ENCODE measurements at places on chromosomes 2 and 18. TPM values are rescaled to one million over a fixed set of nuclear protein-coding genes. Genes with fewer than 3 reads are reported as not detected.

Gene PER2
- 13.5 TPM for total RNA-seq

Gene ABCG5
- not detected for total RNA-seq

Gene SERPINB3
- total RNA-seq, result not detected

Gene DBI
- total RNA-seq, result 91.3 TPM

Gene MAP3K2
- 73.5 TPM for total RNA-seq

Gene HSPE1
- total RNA-seq, result 17.9 TPM

Gene SEMA4C
- total RNA-seq, result 26.7 TPM

Gene LRP2
- total RNA-seq, result not detected

Gene KLHL30
- total RNA-seq, result 3.6 TPM

Gene FAM237A
- not detected for total RNA-seq

Gene LRRTM4
- not detected for total RNA-seq

Gene LRATD1
- total RNA-seq, result 1.3 TPM

Gene TRABD2A
- 0.36 TPM for total RNA-seq

Gene SPP2
- not detected for total RNA-seq

Gene CCL20
- not detected for total RNA-seq

Gene CFC1
- not detected for total RNA-seq

Gene PCARE
- total RNA-seq, result not detected

Gene NOL4
- under 0.01 TPM for total RNA-seq

Gene STAT4
- 5.6 TPM for total RNA-seq

Gene IL36G
- total RNA-seq, result not detected

Gene TTR
- 0.61 TPM for total RNA-seq

Gene CYRIA
- 0.24 TPM for total RNA-seq

Gene GCG
- not detected for total RNA-seq

Gene TNFAIP6
- total RNA-seq, result 13.1 TPM

Gene TCF7L1
- total RNA-seq, result 5.1 TPM

Gene SERPINB4
- not detected for total RNA-seq

Gene RUFY4
- not detected for total RNA-seq

Gene FAM117B
- total RNA-seq, result 0.97 TPM

Gene CHRND
- not detected for total RNA-seq

Gene SLC16A14
- under 0.01 TPM for total RNA-seq

Gene ARHGAP28
- 56.2 TPM for total RNA-seq

Gene PRSS56
- not detected for total RNA-seq

Gene NCK2
- 31.6 TPM for total RNA-seq

Gene COL4A4
- total RNA-seq, result under 0.01 TPM

Gene TMEFF2
- under 0.01 TPM for total RNA-seq

Gene DCAF17
- total RNA-seq, result 27.6 TPM

Gene NT5C1B
- not detected for total RNA-seq

Gene POTEC
- not detected for total RNA-seq

Gene C18orf32
- total RNA-seq, result 9.9 TPM

Gene RAB17
- total RNA-seq, result not detected

Gene ADAM23
- 0.12 TPM for total RNA-seq

Gene ITGA6
- total RNA-seq, result 23.1 TPM

Gene IGFBP5
- total RNA-seq, result 206 TPM

Gene CUL3
- 42.9 TPM for total RNA-seq

Gene OR6B2
- total RNA-seq, result not detected

Gene C2orf78
- not detected for total RNA-seq

Gene UGT1A4
- total RNA-seq, result not detected

Gene RFTN2
- 17.5 TPM for total RNA-seq

Gene LINC00305
- total RNA-seq, result not detected

Gene CFAP210
- total RNA-seq, result not detected
